MV-4-11 (cell line): ENCODE measurements at places on chromosomes 2 and 18.

DNA sequence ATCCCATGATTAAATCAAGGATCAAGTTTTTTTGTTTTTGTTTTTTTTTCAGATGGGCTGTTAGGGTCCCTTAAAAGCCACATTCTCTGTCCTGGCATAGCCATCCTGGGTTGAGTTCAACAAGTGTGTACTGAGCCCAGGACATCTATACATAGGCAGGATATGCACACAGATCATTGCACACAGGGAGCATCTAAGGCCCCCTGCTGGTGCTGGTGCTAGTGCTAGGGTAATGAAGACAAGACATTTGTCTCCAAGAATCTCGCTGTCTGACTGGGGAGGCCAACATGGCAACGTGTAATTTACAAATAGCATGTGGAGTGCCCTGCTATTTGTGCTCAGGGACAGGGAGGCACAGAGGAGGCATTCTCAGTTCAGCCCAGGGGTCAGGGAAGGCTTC, 124.5 kb downstream of the VAPA start:
- DNase-seq: no peak

- peak; percentile 65 for DNase-seq
Measured at GRCh38 chr2:150624001-150624401, 136.5 kb upstream of the RND3 start.

GRCh38 chr2:224252631-224253030, 149.3 kb downstream of the FAM124B start:
- DNase-seq: no peak

DNA sequence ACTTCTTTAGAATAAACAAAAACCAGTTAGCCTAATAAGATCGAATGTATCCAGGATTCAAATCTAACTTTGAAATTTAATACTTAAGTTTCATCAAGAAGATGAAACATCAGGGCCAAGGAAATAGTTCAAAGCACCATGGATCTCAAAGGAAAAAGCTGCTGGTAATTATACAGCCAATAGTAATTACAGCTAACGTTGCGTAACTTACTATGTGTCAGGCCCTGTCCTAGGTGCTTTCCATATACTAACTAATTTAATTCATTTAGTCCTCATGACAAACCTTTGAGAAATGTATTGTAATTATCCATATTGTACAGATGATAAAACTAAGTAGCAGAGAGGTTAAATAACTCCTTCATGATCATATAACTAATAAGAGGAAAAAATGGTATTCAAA, 598.6 kb downstream of the NYAP2 start:
- DNase-seq: no peak

DNA sequence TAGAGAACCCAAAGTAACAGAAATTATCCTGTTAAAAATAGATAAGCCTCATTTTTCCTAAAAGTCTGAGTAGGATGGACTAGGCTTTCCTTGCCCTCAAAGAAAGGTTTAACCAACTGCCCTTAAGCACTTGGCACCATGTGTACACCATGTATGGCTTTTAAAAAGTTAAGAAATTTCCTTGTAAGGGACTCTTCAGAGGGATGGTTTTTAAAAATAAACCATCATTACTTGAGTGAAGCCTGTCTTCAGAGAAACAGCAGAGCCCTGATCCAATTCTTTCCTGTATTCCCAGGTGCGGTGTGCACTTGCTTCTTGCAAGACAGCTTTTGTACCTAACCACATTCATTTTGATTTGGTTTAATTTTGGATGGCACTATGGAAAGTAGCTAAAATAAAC, 1.1 kb upstream of the NEMP2 start:
- no peak for DNase-seq

- no peak for DNase-seq
Measured at GRCh38 chr2:104177179-104177578, 676.7 kb upstream of the POU3F3 start.

DNA sequence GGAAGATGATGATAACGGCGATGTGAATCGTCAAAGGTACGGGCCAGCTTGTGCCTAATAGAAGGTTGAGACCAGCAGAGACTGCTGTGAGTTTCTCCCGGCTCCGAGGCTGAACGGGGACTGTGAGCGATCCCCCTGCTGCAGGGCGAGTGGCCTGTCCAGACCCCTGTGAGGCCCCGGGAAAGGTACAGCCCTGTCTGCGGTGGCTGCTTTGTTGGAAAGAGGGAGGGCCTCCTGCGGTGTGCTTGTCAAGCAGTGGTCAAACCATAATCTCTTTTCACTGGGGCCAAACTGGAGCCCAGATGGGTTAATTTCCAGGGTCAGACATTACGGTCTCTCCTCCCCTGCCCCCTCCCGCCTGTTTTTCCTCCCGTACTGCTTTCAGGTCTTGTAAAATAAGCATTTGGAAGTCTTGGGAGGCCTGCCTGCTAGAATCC, 3.0 kb downstream of the FZD7 start:
- DNase-seq: no peak

DNA sequence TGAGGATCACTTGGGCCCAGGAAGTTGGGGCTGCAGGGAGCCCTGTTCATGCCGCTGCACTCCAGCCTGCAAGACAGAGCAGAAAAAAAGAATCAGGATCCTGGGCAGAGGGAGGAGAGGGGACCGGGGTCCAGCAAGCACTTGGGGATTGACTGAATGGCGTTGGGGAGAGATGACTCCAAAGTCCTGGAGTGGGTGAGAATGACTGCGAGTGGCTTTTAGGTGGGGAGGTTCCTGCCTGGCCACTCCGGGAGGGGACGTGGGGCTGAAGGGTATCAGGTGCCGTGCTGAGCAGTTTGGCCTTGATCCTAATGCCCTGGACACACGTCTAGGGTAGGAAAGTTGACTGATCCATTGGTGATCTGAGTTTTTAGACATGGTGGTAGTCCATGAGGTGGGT, 3.5 kb upstream of the NFATC1 start:
- no peak for DNase-seq

- DNase-seq: peak; percentile 4
Measured at GRCh38 chr2:47046271-47046670, 108.8 kb downstream of the STPG4 start.

DNA sequence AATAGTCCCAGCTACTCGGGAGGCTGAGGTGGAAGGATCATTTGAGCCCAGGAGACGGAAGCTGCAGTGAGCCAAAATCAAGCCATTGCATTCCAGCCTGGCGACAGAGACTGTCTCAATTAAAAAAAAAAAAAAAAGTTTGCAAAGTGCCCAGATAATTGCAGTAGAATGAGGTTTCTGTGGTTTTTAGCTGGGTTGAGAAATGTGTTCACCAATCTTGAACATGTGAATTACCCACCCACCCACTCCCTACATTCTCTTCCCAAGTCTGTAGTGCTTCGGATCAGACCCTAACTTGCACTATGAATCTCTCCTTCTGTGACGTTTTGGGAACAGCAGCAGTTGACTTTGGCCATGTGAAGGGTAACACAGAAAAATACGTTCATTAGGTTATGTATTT, 247.3 kb downstream of the PTGR3 start:
- DNase-seq: no peak

DNA sequence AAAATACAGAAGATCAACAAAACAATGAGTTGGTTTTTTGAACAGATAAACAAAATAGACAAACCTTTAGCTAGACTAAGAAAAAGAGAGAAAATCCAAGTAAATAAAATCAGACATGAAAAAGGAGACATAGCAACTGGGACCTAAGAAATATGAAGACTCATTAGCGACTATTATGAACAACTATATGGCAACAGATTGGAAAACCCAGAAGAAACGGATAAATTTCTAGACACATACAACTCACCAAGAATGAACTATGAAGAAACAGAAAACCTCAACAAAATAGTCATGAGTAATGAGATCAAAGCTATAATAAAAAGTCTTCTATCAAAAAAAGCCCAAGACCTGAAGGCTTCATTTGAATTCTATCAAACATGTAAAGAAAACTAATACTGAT, 59.3 kb downstream of the EPB41L3 start:
- DNase-seq: no peak

DNA sequence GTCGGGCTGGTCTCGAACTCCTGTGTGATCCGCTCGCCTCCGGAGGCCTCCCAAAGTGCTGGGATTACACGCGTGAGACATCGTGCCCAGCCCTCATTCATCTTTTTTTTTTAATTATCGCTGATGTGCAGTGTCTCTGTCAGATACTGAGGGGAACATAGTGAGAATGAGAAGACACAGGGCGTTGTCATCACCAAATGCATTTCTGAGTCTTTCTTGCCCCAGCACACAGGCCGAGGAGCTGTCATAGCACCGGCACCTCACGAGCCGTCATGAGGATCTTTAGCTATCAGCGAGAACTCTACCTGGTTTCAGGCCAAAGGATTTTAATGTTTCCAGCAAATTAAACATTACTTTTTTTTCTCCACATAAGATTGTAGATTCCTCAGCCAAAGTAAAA, 548.0 kb upstream of the SOX11 start:
- DNase-seq: no peak
